ENCODE measurements at places on chromosomes 4 and X.

- no peak for DNase-seq
These were observed 225.8 kb downstream of the GABRG1 start for GRCh38 chr4:45897946-45898585.

DNA sequence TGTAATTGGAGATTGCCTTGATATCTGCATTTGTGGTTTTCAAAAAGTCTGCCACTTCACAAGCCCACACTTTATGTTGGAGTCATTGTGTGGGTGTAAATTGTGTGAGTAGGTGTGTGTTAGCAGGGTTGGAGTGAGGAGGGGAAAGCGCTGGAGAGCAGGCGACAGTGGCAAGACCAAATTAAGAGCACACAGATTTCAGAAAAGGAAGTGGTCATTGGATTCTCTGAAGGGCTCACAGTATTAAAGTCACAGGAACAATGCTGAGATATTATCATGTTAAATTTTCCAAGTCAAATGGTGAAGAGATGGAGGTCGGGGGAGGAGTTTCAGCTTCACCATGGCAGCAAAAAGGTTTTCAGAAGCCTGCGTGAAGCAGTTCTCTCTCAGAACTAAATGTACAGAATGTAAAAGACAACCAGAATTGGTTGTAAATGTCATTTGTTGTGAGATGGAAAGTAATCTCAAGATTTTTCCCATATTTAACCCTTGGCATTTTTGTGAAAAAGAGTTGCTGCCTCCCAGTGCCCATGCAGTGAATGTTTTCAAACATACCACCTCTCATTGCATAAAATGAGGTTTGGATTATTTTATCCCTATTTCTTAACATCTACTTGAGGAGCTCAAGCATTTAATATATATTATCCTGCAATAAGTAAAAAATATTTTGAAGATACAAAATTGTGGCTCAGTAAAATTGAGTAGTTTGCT lies 265.9 kb downstream of the ZNF674 start:
- DNase-seq: no peak

- no peak for DNase-seq
These were observed 73.9 kb downstream of the ARHGAP24 start for GRCh38 chr4:85548841-85549240.

DNA sequence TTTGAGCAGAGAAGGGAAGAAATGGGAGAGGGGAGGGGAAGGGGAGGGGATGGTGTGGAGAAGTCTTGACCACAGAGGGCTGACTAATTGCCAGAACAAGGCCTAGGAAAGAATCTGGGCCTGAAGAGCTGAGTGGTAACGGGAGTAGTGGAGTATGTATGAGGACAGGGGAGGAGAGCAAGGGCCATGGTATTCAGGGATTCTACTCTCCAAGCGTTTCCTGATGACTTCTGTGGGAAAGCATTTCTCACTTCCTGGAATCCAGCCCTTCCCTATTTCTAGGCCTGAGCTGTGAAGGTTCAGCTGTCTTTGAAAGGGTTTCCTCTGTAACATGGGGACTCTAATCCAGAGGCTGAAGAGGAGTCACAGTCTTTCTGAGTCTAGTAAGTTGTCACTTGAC lies 19.7 kb upstream of the SOX3 start:
- no peak for DNase-seq

GRCh38 chr4:125484912-125485311 lies 170.2 kb downstream of the FAT4 start:
- DNase-seq: no peak
